ENCODE measurements at places on chromosomes 3 and 15.
A peak's percentile ranks its signal among the peaks of the same experiment; 100 is the strongest.

DNA sequence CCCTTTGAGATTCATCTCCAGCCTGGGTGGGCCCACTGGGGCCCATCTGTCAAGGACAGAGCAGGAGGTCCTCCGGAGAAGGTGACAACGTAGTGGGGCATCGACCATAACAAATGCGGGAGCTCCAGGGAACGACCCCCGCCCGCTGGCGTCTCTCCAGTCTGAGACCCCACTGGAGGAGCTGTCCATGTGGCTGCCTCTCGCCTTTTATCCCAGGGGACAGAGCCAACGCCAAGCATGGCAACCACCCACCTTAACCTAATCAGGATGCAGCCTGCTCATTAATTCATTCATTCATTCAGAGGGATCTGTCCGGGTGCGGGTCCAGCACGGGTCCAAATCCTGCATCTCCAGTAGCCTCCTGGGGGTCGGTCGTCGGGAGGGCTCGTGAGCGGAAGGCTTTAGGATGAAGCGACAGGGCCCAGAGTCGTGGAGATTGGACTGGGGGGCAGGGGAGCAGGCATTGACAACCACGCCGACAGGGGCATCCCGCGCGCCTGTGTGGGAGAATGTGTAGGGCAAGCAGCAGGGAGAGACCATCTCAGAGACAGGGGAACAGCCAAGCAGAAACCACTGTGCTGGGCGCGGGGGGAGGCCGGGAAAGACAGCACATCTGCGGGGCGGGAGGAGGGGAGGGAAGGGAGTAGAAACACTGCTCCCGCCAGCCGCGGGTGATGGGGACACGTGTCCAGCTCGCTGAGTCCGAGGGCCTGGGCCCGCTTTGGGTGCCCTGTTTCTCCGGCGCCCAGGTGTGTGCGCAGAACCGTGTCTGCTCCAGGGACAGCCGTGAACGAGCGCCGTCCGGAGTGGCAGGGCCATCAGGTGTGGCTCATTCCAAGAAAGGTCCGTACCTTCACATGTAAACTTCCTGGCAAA lies 1.9 kb downstream of the PIGZ start:
- no peak for DNase-seq

DNA sequence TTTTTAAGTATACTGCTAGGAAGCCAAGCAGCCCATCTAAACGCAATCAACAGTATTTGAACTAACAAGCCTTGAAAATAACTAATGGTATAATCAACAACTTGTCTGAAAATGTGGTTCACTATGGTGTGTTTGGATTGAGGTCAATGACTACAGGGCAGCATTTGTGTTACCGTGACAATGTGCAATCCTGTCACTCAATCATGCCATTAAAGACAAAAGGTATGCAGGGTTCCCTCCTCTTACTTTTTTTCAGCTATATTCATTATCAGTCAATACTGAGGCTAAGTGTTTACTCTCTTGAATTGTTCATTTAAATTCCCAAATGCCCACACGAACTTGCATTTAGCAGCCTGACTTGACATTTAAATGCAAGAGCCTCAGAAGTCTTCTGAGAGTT lies 1099.3 kb upstream of the EPHA6 start:
- no peak for DNase-seq

GRCh38 chr15:31070867-31071266 lies 30.7 kb downstream of the TRPM1 start:
- DNase-seq = no peak

GRCh38 chr15:80214910-80215309 lies 37.1 kb downstream of the CTXND1 start:
- DNase-seq = no peak

- DNase-seq = no peak
These were observed 172.2 kb downstream of the ATP10A start for GRCh38 chr15:25690673-25691543.

- DNase-seq = no peak
These were observed 222.8 kb downstream of the FAM43A start for GRCh38 chr3:194908496-194908895.

- DNase-seq = no peak
These were observed 434.9 kb upstream of the TPM1 start for GRCh38 chr15:62607643-62608042.

GRCh38 chr3:124158168-124158881 lies 166.4 kb upstream of the ROPN1 start:
- no peak for DNase-seq

- no peak for DNase-seq
These were observed 14.2 kb upstream of the HOMER2 start for GRCh38 chr15:82966671-82967071.

DNA sequence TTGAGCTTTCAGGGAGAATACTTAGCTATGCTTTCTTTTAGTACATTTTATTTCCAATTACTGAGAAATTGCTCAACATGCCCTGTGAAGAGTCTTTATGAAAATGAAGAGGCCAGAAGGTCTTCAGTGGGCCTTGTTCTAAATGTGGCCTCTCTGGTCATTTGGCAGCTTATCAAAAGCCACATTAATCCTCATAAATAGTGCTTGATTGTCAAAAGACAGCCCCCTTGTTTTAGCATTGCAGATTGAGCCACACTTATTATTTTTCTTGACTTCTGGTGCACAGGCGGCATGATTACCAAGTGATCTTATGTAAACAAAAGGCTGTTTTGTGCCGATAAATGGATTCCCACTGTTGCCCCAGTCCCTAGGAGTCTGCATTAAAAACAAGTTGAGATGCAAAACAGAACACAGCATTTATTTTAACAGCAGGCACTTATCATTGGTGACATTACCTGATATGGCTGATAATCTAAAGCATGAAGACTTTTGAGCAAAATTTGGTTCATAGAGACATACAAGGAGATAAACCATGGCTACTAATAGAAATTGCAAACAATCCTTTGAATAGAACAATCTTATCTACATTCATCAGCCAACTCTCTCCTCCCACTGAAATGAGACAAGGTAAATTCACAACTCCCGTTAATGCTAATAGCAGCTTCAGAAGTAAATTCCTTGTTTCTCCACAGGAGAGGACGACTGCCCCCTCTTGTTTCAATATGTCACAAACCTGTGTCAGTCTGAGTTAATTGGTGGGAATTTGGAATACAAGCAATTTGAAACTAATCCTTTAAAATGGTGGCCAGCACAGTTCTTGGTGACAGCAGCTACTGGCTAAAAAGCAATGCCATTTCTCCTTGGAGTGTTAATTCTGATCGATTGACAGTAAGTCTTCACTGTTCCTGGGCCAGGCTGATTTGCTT lies 194.3 kb downstream of the NSUN3 start:
- no peak for DNase-seq

GRCh38 chr15:55742927-55743728 lies at the start of gene PRTG:
Gene PRTG (minus strand): TSS chr15:55743152. CDS start chr15:55742931, 221 bp downstream.
- DNase-seq = no peak

- DNase-seq = no peak
These were observed 90.3 kb downstream of the MEX3B start for GRCh38 chr15:81955382-81956062.

DNA sequence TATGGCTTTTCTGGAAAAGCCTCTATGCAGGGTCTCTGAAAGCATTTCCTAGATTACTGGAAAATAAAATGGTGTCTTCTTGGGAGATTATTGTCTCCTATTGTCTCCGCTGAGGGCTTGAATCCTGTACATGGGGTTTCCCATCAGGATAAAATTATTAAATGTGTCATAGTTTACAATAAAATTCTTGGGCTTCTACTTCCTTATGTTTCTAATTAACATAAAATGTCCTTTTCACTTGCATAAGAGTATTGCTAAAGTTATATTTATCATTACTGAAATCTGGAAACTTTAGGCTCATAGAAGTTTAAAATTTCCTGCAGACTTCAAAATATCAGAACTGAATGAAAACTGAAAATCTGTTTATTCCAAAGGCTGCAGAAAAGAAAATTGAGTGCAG lies 595.5 kb upstream of the AGTR1 start:
- DNase-seq = no peak

DNA sequence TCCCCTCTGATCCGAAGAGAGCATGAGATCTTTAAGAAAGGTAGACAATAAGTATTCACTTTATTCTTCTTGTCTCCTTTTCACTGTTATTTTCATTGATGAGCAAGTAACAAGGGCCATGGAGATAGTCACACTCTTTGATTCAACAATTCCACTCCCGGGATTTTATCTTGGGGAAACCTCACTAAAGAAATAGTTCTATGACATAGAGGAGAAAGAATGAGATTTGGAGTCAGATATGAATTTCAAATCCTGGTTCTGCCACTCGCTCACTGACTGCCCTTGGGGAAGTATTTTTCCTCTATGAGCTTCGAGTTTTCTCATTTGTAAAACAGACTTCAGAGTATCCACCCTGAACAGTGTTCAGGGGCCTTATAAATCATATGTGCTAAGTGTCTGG lies 514.6 kb downstream of the NLGN1 start:
- DNase-seq = no peak

DNA sequence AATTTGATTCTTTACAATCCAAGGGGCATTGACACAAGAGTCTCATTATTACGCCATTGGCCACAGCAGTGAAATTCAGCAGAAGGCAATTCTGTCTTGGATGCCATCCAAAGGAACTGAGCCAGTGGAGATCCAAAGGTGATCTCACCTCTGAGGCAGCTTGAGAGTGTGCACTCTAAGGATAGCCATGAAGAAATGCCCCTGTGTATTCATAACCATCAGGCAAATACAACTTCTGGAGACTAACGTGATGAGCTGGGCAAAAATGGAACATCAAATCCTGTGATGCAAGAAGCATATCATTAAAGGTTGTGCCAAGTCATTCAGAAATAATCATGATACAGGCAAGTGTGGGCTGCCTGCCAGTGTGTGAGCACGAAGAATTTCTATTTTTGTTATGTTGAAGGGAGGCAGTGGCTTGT lies 41.4 kb downstream of the ROBO2 start:
- DNase-seq = no peak

GRCh38 chr15:93217343-93217742 lies 128.3 kb upstream of the RGMA start:
- DNase-seq = no peak

DNA sequence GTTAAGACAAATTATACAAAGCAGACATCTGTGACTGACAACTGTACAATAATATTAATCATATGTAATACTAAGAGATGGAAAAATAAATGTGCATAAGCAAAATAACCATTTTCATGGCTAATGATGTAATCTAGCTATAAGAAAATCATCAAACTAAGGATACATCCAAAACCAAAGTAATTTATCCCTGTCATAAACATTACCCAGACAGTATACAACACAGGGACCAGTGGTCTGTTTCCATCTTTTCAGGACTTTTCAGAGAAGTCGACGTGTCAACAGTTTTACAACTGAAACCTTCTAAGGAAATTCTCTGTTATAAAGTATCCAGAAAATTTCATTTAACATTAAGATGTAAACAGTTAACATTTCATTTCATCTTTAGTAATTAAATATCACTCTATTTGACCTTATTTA lies 11.0 kb downstream of the THBS1 start:
- no peak for DNase-seq

GRCh38 chr15:92393980-92394308 lies 263 bp downstream of the ST8SIA2 start:
- no peak for DNase-seq

- DNase-seq = peak; percentile 18
These were observed 27.6 kb upstream of the RAB7A start for GRCh38 chr3:128698211-128699047.

- no peak for DNase-seq
These were observed 50.6 kb upstream of the C3orf80 start for GRCh38 chr3:160174621-160175020.

- DNase-seq = no peak
These were observed 31.1 kb downstream of the ACKR4 start for GRCh38 chr3:132628157-132628556.

DNA sequence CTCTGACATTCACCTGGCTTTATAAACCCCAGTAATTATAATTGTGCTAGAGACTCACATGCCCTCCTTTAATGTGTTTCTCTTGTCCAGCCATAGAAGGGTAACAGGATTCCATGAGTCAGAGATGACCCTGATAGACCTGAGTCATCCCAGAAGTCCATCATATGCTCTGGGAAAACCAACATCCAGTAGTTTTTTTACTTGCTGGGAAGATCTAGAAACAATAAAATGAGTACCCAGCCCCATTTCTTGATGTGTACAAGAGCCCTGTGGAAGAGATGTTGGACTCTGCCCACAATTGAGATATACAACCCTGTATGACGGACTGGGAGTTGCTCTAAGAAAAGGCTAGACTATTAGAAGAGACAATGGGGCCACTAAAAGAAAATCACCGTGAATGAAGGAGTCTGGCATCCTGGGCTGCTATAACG lies 22.4 kb upstream of the THUMPD3 start:
- DNase-seq = no peak

DNA sequence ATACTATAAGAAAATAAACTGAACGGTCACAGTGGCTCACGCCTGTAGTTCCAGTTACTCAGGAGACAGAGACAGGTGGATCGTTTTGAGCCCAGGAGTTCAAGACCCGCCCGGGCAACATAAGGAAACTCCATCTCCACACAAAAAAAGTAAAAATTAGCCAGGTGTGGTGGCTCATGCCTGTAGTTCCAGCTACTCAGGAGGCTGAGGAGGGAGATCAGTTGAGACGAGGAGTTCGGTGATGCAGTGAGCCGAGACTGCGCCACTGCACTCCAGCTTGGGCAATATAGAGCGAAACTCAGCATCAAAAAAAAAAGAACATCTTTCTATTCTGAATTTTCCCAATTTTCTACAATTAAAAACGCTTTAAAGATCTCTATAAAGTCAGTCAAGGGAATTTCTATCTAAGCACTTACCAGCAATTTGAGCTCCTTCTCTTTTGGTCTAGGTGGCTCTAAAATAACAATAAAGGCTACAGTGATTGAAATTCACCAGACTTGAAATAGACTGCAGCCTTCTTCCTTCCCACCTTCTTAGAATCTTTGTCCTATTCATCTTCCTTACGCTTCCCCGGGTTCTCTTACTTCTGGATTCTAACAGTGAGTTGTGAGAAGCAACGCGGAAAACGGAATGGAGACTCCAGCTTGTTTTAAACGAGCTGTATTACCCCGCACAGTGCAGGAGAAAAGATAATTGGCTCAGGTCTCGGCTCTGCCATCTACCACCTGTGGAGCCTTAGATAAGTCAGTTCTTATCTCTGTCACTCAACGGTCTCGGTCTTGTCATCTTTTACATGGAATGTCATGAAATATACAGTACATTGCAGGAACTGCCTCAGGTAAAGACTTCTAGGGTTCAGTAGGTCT lies 812 bp upstream of the SEC62 start:
- DNase-seq = no peak

GRCh38 chr15:27623560-27624305 lies 475.4 kb downstream of the OCA2 start:
- no peak for DNase-seq

GRCh38 chr15:52146261-52146660 lies 33.7 kb upstream of the BCL2L10 start:
- no peak for DNase-seq

- no peak for DNase-seq
These were observed 547.1 kb downstream of the FHIT start for GRCh38 chr3:60703956-60704736.

GRCh38 chr3:158434412-158435038 lies 136.5 kb upstream of the MLF1 start:
- DNase-seq = peak; percentile 2

DNA sequence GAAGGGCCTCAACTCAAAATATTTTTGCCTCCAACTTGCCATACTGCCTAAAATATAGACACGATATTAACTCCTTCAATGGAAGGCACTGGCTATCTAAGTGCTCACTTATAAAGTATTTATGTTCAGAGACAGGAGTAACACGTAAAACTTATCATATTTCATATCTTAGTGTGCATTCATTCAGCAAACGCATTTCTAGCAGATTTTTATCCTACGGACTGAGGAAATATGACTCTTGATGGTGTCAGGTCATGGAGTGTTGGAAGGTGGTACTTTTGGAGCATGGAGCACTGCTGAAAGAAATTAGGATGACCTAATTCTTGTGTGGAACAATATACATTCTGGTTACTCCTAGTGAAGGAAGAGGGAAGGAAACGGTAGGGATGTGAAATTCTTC lies 43.8 kb upstream of the LEKR1 start:
- DNase-seq = no peak

- no peak for DNase-seq
These were observed 32.7 kb upstream of the TPRG1 start for GRCh38 chr3:189138901-189139610.
